ENCODE measurements at places on chromosomes 1 and 21.
A peak's percentile ranks its signal among the peaks of the same experiment; 100 is the strongest.

GRCh38 chr1:44714944-44715571 lies 15.9 kb downstream of the RNU5D-1 start:
- no peak for DNase-seq

- DNase-seq: no peak
These were observed 49.8 kb upstream of the IKBKE start for GRCh38 chr1:206420471-206420870.

- DNase-seq: no peak
These were observed 93.0 kb downstream of the DISC1 start for GRCh38 chr1:231719485-231720183.

DNA sequence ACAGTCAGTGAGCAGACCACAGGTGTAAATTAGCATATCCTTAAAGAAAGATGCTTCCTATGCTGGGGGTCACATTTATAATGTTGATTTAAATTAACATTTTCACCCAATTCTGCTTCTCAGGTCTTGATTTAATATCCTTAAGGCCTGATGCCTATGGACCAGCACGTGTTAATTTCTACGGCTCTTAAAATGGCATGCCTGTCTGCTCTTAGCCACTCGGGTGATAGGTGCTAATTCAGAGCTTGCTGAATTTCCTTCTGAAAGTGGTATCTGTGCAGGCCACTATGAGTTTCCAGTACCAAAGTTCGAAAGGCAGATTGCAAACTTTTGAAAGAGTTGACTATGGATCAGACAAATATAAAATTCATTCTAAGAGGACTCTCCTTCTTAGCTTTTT lies 487.4 kb upstream of the ADGRL2 start:
- DNase-seq: no peak

DNA sequence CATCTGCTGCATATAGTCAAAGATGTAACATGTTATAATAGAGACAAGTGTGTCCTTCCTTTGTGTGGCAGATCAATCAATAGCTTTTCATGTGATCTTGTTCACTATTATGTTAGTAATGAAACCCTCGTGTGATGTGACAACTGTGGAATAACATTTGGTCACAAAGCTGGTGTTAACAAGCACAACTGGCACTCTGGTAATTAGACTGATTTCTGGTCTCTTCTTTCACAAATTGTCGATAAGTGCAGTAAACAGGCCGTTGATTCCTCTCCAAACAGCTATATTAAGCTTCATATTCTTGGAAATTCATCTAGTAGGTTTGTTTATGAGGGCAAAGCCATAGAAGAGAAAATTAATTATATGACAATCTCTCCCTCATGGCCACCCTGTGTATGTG lies 616.7 kb upstream of the PTBP2 start:
- no peak for DNase-seq

DNA sequence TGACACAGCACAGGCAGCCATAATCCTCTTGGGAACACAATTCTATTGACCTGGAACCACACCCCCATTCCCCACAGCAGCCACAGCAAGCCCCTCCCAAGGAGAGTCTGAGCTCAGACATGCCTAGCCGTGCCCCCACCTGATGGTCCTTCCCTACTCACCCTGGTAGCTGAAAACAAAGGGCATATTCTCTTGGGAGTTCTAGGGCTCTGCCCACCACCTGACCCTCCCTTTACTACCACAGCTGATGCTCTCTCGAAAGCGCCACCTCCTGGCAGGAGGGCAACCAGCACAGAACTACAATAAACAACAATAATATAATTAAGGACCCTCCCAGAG lies 184.8 kb upstream of the COA6 start:
- DNase-seq: no peak

- no peak for DNase-seq
These were observed 12.3 kb upstream of the RCC2 start for GRCh38 chr1:17451731-17452130.

DNA sequence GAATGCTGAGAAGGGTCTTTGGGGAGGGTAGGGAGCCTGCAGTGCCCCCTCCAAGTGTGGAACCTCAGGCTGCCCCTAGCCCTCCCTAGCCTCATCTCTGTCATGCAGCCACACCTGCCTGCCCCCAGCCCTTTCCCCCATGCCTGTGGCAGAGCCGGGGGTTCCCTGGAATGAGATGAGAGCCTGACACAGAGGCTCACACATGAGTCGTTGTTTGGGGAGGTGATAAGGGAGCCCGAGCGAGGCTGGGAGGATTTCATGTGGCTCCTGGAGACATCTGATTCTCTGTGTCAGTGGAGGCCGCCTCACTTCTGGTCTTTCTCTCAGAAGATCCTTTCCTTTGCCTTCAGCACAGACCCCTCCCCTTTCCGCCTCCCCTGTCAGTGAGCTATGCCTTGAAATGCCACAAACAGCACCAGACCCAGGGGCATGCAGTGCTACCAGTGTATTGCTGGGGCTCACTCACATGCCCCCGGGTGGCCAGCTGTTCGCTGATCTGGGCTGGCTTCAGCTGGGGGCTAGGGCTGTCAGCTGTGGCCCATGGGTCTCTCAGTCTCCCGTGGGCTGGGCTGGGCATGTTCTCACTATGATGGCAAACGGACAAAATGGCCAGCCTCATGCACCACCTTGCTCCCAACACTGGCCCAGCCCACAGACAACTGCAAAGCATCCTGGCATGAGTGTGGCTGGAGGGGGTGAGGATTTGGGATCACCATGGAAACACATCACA lies 102.6 kb downstream of the AJAP1 start:
- DNase-seq: no peak

GRCh38 chr1:217605390-217605789 lies 25.5 kb downstream of the GPATCH2 start:
- DNase-seq: no peak

DNA sequence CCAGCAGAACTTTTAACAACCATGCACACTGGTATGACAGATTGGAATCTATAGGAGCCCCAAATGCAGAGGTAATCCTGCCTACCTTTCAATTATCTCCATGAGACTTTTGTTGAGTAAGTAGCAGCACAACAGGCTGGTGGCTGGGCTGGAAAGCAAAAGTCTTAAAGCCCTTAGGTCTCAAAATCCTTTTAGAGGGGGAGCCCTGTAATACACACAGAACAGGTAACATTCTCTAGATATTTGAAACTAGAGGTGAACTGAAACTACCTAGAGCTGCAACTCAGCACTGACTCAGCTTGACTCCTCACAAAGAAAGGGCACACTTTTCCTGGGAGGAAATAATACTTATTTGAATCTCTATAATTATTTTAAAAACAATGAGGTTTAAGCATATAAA lies 71.5 kb downstream of the CLCA4 start:
- no peak for DNase-seq

DNA sequence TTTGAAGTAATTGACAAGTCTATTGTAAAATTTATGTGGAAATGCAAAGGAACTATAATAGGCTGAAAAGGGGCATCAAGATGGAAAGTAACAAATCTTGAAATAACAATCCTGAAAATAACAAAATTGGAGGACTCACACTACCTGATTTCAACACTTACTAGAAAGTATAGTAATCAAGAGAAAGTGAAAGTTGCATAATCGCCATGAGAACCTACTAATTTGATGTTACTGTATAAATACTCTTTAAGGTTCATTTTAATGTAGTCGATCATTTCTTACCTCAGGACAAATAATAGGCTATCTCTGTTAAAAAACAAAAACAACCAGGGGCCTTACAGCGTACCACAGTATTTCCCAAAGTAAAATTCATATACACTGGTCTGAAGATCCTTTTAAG lies 71.7 kb downstream of the EDEM3 start:
- no peak for DNase-seq

- DNase-seq: no peak
These were observed 17.7 kb downstream of the RAP1GAP start for GRCh38 chr1:21651214-21652042.

GRCh38 chr1:243731301-243731891 lies 118.6 kb downstream of the AKT3 start:
- DNase-seq: peak; percentile 59

- no peak for DNase-seq
These were observed 78.7 kb downstream of the TYW3 start for GRCh38 chr1:74811436-74812179.

DNA sequence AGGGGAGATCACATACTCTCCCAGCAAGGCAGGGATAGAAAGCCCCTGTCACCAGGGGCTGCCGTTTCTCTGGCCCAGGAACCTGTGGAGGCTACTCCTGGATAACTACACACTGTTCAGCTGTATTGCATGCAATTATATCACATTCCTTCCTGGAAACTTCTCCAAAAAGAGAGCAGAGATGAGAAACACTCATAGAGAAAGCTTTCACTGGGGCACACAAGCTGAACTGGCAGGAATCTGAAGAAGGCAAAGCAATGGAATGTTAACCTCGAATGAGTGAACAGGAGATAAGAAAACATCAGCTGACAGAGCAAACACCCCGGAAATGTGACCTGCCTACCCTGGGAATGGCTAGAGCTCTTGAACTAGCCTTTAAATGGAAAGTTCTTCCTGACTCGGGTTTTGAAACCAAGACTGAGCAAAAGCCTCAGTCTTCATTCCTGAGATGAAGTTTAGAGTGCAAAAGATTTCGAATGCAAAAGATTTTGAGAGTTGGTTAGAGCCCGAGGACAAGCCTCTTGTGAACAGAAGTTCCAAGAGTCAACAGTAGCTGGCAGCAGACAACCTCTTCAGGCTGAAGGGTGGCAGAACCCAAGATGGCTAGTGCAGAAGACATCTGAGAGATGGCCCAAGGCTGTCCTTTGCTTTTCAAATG lies 32.3 kb downstream of the CCN1 start:
- DNase-seq: peak; percentile 88

DNA sequence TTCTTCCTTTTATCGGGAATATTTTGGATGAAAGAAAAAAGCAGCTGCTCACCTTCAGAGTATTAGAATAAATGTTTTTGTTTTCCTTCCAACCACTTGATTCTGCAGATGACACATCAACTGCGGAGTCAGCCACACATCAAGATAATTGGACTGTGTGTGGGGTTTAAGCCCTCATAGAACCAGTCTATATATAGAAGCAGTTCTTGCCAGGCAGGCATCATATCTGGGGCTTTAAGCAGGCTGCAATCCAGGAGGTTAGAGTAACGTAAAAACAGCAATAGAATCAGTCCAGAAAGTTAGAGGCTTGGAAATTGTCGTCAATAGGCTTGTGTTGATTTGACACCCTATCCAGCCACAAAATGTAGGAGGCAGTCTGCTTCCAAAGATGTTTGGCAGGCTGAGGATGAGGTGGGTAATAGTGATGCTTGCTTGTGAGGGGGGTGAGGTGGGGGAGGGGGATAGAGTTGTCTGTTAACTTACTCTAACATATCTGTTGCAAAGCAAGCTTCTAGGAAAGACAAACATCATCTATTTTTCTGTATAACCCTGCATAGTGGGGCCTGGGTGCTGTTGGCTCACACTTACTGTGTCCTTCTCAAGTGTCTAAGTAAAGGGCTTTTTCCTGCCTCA lies 64.8 kb downstream of the PEX14 start:
- no peak for DNase-seq

DNA sequence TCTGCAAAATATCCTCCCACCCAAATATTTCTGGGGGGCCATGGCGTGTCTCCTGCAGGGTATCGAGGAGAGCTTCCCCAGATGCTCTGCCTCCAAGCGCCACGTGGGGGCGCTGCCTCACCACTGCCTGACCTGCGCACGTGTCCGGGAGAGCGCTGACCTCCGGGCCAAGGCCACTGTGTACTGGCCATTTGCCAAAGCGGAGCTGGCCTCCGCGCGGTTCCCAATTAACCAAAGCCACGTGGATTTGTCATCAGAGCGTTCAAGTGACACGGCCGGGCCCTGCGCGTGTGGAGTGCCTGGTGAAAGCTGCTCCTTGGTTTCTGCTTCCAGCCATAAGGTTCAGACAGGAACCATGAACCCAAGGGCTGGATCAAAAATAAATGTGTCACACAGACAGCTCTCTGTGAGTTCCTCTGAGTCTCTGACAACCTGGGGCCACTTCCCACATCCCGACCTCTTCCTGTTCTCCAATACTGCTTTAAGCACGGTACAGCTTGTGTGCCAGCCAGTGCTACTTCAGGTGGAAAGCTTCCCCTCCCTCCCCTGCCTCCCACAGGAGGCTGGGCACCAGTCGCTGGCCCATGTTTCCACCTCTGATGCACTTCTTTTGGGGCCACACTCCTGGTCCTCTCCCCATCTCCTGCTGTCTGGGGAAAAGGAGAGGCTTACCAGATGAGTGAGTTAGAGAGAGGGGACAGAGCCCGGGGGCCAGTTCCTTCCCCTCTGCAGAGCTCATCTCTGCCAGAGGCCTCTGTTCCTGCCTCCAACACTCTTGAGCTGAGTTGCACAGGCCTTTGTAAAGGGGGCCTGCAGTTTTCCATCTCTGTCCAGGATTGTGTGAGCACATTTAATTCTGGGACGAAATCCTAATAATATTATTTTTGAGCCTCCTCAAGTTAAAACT lies 26.1 kb downstream of the ZP4 start:
- no peak for DNase-seq

GRCh38 chr1:22955146-22955545 lies 17.5 kb downstream of the LACTBL1 start:
- DNase-seq: no peak

- DNase-seq: no peak
These were observed 70.8 kb downstream of the TENT5C start for GRCh38 chr1:117676615-117677130.

- no peak for DNase-seq
These were observed 10.4 kb downstream of the ANP32E start for GRCh38 chr1:150225546-150225945.

GRCh38 chr1:56359056-56359455 lies 220.3 kb downstream of the PLPP3 start:
- no peak for DNase-seq

GRCh38 chr21:44834951-44835646 lies 17.2 kb upstream of the SUMO3 start:
- no peak for DNase-seq

DNA sequence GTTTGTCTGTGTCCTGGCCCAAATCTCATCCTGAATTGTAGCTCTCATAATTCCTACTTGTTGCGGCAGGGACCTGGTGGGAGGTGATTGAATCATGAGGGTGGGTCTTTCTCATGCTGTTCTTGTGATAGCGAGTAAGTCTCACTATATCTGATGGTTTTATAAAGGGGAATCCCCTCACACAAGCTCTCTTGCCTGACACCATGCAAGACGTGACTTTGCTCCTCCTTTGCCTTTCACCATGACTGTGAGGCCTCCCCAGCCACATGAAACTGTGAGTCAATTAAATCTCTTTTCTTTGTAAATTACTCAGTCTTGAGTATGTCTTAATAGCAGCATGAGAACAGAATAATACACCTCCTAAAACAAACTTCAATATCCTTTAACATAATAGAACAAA lies 1065.6 kb downstream of the PLA2G4A start:
- no peak for DNase-seq

- DNase-seq: no peak
These were observed 18.8 kb downstream of the AGRN start for GRCh38 chr1:1038694-1039093.

DNA sequence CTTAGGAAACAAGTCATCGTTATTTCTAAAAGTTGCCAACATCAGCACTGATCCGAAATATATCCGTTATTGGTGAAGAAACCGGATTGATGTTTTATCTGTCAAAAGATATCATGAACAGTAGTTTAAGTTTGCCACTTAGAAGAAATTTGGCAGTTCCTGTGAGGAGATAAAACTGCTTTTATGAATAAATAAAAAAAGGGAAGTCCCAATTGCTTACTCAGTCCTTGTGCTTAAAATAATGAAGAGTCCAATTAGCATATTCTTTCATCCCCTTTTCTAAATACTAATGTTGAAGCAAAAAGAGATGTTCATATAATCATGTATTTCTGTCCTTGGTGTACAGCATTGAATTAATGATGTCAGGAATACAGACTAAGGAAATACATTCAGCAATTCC lies 164.6 kb downstream of the NCAM2 start:
- DNase-seq: no peak
